ENCODE measurements at places on chromosomes 6 and 20.

- DNase-seq: no peak
Measured at GRCh38 chr20:54510541-54511129, 35.2 kb downstream of the DOK5 start.

- DNase-seq: no peak
Measured at GRCh38 chr6:155770313-155770712, 314.7 kb upstream of the NOX3 start.

DNA sequence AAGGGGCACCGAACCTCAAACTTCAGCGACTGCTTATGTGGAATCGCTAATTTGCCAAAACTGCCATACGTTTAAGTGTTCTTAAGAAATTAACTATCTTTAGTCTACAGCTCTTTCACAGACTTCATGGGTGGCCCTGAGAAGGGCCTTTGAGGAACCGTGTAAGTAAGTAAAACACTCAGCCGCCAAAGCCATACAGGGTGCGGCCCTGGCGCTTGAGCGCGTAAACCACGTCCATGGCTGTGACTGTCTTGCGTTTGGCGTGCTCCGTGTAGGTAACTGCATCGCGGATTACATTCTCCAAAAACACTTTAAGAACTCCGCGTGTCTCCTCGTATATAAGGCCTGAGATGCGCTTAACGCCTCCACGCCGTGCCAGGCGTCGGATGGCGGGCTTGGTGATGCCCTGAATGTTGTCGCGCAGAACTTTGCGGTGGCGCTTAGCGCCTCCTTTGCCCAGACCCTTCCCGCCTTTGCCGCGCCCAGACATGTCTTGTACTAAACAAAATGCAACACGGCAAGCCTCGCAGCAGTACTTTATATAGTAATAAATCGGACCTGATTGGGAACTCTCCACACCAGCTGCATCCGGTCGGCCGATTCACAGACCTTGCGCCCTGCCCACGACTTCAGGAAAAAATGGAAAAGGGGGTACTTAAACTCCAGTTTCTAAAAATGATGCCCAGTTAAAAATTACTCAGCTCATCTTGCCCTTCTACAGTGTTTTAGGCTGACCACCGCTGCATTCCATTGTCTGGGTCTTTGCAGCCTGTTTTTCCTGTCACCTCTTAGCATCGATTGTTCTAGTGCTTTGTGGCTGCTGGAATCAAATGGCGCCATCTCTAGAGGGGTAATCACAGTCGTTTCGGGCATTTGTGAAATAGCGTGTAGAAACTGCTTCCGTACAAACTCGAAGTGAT, 38.9 kb downstream of the OR2B2 start:
- DNase-seq: peak; percentile 52

DNA sequence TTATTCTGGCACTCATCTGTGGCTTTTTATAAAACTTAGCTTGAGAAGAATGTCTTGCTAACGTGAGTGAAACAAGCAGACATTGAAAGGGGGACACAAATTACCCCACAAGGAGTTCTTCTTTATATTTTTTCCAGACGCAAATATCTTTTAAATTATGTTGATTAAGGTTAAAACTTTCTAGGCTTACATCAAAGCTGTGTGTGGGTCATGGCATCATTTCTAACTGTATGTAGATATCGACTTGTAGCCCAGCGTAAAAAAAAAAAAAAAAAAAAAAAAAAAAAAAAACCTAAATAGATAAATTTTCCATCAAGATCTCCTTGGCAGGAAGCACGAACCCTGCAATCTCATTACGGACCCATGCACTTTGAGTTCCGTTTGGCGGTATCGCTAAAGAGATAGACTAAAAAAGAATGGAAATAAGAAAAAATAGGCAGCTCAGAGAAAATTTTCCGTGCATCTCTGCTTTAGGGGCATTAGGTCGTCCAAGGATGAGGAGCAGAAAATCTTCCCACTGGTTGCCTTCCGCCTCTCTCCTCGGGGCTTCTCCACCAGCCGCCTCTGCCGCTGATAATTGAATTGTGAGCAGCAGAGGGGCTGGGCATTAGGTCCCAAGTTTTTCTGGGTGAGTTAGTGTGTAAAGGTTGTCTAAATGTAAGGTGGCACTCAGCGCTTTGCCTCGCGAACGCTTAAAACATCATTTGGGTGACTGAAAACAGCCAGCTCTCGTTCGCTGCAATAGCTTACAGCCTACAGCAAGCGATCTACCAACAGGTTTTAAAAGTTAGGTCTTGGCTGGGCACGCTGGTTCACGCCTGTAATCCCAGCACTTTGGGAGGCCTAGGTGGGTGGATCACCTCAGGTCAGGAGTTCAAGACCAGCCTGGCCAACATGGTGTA, 194.0 kb downstream of the TRIM27 start:
- no peak for DNase-seq

GRCh38 chr20:51412333-51412871, 130.1 kb downstream of the NFATC2 start:
- DNase-seq: no peak

- no peak for DNase-seq
Measured at GRCh38 chr6:130765181-130765727, 62.0 kb upstream of the SMLR1 start.

DNA sequence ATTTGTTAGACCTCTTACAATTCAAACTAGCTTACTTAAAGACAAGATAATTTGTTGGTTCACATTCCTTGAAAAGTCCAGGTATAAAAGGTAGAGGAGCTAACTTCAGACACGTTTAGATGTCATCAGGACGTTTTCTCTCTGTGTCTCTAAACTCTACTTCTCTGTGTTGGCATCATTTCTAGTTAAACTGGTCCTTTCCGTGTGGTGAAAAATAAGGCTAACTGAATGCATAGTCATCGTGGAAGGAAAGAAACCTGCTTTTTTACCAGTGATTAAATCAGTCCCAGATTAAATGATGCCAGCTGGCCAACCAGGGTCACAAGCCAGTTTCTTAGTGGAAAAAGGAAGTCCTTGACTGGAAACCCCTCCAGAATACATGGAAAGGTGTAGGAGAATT, 168.4 kb upstream of the AHI1 start:
- no peak for DNase-seq

DNA sequence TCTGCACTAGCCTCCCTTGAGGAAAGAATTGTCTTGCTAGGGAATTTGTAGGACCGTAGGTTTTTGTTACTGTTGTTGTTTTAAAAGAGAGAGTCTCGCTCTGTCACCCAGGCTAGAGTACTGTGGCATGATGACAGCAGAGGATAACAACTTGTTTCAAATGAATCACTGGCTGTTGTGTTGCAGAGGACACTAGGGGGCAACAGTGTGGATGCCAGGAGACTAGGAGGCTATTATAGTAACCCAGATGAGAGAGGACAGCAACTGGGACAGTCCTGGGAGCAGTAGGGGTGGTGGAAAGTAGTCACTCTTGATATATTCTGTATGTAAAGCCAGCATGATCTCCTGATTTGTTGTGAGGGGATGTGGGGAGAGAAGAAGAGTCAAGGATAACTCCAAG, 41.8 kb upstream of the LAMA4 start:
- DNase-seq: no peak

DNA sequence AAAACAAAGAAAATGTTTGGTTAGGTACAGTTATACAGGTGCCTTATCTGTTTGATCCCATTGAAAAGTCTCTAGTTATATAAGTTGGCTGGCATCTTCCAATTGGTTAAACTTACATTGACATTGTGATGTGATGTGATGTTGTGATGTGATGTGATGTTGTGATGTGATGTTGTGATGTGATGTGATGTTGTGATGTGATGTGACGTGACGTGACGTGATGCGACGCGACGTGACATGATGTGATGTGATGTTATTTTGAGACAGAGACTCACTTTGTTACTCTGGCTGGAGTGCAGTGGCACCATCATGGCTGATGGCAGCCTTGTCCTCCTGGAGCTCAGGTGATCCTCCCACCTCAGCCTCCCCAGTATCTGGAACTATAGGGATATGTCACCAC, 507.6 kb downstream of the HAO1 start:
- DNase-seq: no peak

DNA sequence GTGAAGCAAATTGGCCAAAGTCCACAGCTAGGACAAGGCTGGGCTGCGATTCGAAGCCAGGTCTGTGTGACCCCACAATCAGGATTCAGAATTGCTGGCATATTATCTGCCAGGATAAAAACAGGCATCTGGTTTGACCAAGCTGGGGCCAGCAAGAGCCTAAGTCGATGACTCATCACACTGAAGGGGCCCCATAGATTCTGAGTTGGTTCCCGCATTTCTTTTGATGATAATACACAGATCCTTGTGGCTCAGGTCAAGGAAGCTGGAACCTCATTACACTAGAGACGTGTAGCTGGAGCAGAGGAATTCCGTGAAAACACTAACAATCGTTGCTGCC, 6.5 kb downstream of the KCNB1 start:
- DNase-seq: no peak

DNA sequence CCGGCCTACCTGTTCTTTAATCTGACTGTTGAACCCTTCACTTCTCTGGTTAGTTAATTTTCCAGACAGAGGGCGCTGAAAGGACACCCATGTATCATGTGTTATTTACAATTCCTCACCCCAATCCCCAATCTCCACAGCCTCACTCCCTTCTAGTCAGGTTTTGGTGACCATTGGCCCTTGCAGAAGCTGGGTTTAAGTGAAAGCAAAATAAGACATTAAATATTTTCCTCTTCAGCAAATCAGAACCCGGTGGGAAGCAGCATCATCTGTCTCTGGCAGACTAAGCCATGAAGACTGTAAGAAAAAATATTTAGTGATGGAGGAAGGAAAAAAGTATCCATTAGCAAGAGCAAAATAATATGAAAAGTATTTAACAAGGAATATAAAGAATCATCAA, 9.4 kb upstream of the HLA-DQA1 start:
- DNase-seq: peak; percentile 26

DNA sequence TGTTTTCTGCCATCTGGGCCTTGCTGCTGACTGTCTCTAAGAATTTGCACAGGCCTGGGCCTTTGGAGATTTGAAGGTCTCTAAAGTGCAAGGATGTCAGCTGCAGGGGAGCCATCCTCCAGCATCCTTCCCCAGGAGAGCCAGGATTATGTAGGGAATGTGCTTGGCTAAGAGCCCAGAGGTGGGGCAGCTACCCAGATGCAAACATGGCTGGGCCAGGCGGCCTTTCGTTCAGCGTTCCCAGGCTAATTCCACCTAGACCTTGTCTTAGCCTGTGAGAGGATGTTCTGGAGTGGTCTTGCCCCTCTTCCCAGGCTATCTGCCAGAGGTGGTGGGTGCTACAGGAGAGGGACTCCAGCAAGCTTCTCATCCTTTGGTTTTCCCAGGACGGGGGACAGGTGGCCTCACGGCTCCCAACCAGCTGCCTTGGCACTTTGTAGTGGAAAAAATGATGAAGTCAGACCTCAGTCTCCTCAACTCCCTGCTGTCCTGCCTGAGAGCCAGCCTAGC, 7.7 kb upstream of the PTGIS start:
- no peak for DNase-seq

GRCh38 chr6:157276134-157276532, 47.2 kb downstream of the TMEM242 start:
- DNase-seq: no peak

GRCh38 chr20:4708856-4709255, 12.9 kb upstream of the PRND start:
- DNase-seq: no peak

DNA sequence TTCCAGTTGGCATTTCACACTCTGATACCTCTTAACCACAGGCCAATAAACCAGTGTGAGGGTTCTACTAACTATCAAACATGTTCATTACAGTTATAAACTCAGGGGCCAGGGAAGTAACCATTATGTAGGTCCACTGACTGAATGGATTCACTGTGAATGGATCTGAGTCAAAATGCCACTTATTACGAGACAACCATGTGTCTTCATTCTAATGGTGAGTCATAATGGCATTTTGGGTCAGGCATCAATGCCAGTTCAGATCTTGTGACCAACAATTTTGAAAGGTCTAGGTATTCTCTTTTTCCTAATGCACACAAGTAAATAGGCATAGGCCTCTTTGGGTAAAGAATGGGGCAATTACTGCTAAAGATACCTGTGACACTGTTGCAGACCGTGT, 112.2 kb upstream of the HEY2 start:
- no peak for DNase-seq

- no peak for DNase-seq
Measured at GRCh38 chr6:34190504-34191122, 44.7 kb upstream of the GRM4 start.

DNA sequence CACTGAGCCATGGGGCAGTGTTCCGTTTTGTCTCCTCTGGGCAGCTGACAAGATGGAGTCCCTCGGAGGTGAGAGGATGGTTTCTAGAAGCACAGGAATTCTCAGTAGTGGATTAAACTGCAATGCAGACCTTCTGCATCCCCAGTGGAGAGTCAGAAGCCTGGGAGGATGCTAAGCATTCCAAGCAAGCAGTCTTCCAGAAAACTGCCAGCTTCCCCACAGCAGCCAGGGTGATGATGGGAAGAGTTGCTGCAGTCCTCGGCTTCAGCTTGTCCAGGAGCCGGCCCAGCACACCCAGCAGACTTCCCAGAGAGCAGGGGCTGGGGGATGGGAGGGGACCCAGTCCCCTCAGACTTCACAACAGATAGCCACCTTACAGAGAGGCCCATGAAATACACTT, 163.6 kb downstream of the LY86 start:
- no peak for DNase-seq

DNA sequence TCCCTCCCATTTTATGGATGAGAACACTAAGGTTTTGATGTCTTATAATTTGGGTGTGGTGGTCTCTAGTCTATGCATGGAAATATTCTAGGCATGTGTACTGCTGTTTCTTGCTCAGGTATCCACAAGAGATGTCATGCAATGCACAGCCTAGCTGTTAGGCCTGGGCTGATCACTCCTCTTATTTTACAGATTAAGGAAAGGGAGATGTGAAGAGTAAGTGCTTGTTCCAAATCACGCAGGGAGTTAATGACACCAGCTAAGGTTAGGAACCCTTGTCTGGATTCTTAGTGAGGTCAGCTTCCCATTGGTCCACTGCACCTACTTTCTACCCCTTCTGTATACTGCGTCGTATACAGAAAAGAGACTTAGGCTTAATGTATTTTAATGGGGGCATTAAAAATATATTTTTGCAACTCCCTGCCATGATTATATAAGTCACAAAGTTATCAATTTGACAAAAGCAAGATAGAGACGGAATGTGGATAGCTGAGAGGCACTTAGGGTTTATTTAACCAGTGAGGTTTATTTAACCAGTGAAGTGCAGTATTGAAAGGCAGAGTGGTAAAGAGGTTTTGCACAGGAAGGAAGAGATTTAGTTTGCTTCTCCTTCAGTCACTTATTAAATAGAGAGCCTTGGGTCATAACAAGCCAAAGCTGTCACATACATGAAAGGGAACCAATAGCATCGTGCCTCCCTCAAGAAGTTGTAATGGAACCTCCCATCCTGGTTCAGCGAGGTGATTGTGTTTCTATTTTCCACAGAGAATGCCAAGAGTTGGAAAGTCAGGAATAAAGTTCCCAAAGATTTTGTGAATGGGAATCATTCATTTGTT, 95.0 kb upstream of the FAM184A start:
- DNase-seq: no peak

- no peak for DNase-seq
Measured at GRCh38 chr20:60581606-60582115, 623.4 kb downstream of the CDH26 start.

GRCh38 chr6:108001696-108002231, 43.8 kb upstream of the SEC63 start:
- DNase-seq: no peak

DNA sequence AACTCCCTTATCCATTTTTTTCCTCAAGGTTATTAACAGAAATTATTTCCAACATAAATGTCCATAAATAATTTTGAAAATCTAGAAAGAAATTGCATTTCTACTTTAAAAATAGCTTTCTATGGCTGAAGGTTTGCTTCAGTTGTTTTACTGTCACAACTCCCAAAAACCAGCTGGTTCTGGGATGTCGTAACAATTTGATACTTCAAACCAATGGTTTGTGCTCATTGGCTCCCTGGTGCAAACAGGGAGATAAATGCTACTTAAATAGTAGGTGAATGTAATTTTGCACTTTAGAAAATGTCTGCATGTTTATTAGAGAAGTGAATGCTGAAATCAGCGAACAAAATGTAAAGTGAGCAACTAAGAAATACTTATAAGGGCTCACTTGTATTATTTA, 31.1 kb downstream of the LAMA2 start:
- DNase-seq: no peak

Measured in activated CD4-positive, alpha-beta T cell treated with anti-CD3 and anti-CD28 coated beads, Interleukin-2, amount 50 U/mL, for 4 hours (primary cell).